ENCODE measurements at places on chromosomes 16 and 17. TPM values are rescaled to one million over a fixed set of nuclear protein-coding genes. Genes with fewer than 3 reads are reported as not detected.

GRCh38 chr17:62652251-62653001 lies 25.0 kb downstream of the MRC2 start:
- DNase-seq: peak; percentile 68

DNA sequence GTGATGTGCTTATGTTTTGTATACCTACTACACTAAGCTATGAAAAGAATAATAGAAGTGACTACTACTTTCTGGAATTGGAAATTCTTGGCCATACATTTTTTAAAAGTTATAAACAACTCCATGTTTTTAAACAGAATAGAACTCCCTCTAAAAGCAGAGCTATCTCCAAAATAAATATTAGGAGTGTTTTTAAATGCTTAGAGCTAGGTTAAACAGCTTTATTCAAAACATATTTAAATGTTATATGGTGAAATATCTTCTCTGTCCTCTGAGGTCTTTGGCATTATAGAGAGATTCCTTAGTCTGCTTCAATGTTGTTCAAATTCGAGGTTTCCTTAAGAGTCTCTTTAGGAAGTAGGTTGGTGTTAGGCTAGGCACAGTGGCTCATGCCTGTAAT lies 22.9 kb upstream of the PSMC5 start:
- DNase-seq: no peak

DNA sequence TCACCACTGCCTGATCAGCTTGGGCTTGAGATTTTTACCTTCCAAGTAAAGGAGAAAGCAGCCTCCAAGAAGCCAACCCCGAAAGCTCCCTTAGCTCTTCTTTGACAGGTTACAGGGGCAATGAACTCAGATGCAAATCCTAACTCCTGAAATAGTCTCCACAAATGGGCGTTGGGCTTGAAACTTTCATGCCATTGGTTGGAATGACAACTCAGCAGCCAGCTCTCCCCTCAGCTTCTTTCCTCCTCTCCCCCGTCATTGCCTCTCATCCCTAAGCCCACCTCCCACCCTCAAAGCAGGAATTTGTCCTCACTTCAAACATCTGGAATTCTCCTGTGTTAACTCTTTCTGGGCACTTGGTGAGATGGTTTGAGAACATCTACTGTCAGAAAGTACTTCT lies at the start of gene TAT:
Gene TAT (minus strand): TSS at position 122 of the 400 bp plus-strand sequence. CDS start 677 bp downstream, outside the sequence.
- DNase-seq: no peak

Gene TPSG1
- 61.3 TPM for total RNA-seq

Gene GPR142
- total RNA-seq: not detected

GRCh38 chr17:46874906-46875305 lies 23.5 kb downstream of the WNT9B start:
- DNase-seq: no peak

Data from mucosa of descending colon (tissue), 3 donors.